ENCODE measurements at places on chromosomes 5 and 9. TPM values are rescaled to one million over a fixed set of nuclear protein-coding genes. Genes with fewer than 3 reads are reported as not detected.

The EIF4E1B gene
- not detected for total RNA-seq

The PLAC8L1 gene
- not detected for total RNA-seq

The LPAR1 gene
- total RNA-seq, result 21.9 TPM

The MOB3B gene
- total RNA-seq, result 8.2 TPM

The EPB41L4B gene
- 15.4 TPM for total RNA-seq

The CFAP77 gene
- not detected for total RNA-seq

The KCNV2 gene
- not detected for total RNA-seq

The PCDHGA8 gene
- total RNA-seq, result 1.5 TPM

The AUH gene
- total RNA-seq, result 54.4 TPM

The OR1J1 gene
- total RNA-seq, result not detected

GRCh38 chr9:127495884-127496555 lies 44.7 kb downstream of the LRSAM1 start:
- DNase-seq, result no peak

- DNase-seq, result no peak
Observed at GRCh38 chr9:97179616-97180015, 127.8 kb upstream of the CCDC180 start.

DNA sequence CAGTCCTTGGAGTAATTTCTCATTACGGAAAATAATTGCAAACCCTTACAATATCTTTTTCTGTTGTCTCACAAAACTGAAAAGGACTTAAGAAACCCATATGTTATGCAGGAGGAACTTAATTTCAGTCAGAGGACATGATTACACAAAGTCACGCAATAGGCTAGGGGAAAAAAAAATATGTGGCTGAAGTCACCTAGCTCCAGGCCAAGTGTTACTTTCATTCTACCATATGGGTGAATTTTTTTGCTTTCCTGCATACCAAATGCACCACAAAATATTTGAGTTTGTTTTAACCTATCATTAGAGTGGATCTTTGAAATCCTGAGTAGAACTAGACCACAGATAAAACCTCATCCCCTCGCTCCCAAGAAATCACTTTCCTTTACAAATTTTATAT lies 523.5 kb downstream of the CAAP1 start:
- no peak for DNase-seq

GRCh38 chr9:126049896-126050604 lies 276.6 kb upstream of the MVB12B start:
- no peak for DNase-seq

- DNase-seq, result no peak
Observed at GRCh38 chr5:180823940-180824629, 21.5 kb upstream of the MGAT1 start.

GRCh38 chr5:141475625-141476131 lies at the start of gene PCDHGC3:
PCDHGC3 (plus strand) TSS chr5:141475966; CDS start chr5:141476117, 151 bp downstream.
- DNase-seq, result peak; percentile 97

DNA sequence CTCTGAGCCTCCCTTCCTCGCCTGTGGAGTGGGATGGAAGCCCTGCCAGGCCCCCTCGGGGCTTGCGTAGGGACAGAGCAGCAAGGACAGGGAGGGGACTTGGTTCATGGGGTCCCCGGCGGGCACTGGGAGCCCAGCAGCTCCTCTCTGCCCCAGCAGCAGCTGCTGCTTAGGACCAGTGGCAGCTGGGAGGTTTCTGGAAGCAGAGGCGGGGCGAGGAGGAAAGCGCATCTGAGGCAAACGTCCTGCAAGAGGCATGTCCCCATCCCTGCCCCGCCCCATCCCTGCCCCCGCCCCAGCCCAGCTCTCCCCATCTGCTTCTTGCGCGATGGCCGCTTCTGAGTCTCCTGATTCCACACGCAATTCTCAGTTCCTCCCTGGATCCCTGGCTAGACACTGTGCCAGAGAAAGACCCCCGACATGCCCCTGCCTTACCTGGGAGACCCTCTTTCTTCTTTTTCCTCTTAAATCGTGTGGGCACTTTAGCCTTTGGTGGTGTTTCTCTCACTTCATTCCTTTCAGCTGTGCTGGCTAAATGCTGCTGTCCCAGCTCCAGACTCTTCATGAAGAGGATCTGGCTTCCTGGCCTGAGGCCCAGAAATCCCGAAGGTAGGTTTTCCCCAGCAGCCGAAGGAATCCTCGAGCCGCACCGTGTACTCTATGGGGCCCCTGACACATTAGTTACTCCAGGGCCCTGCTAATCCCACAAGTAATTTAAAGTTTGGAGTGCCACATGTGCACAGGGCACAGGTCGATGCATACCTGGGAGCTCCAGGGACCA lies 4.4 kb upstream of the OR2S2 start:
- no peak for DNase-seq

DNA sequence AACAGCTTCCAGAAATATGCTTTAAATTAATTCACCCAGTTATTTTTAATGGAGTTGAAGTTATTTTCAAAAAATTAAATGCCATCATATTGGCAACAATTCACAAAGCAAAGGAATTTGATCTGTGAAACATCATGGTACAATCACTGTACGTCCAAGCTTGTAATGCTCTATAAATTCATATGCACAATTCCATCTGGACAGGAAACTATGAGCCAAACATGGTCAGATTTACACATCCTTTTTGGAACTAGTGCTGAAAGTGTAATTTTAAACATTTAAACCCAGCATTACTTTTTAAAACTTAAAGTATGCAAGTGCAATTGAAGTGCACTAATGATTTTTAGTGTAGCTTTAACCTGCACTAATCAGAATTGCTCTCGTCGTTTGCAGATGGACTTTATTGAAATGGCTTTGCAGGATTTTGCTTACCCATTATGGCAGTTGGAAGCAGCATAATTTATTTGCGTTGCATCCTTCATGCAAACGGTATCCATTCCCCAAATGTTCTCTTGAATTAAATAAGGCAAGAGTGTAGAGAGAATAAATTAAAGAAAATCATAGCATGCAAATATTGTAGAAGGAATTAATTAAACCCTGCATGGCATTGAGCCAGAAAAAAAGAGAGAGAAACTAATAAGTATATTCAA lies 21.0 kb upstream of the OR13F1 start:
- DNase-seq, result no peak

DNA sequence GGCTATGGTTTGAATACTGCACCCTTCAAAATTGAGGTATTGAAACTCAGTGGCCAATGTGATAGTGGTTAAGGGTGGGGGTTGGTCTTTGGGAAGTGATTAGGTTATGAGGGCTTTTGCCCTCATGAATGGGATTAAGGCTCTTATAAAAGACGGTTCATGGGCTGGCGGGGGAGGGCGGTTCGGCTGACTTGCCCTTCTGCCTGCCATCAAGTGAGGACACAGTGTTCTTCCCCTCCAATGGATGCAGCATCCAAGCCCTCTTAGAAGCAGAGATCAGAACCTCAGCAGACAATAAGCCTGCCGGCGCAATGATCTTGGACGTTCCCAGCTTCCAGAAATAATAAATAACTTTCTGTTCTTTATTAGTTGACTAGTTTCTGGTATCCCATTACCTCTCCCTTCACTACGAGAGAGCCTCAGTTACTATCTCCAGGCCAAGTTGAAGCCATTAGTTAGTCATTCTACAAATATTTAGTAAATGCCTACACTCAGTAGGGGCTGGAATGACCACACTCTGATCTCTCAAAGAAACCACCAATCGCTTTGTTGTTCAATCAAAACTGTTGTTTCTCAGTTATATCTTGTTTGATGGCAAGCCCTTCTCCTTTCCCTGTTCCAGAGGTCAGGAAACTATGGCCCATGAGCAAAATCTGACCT lies 219.3 kb downstream of the TSSK1B start:
- no peak for DNase-seq

GRCh38 chr5:152288499-152288898 lies 116.6 kb downstream of the NMUR2 start:
- no peak for DNase-seq

DNA sequence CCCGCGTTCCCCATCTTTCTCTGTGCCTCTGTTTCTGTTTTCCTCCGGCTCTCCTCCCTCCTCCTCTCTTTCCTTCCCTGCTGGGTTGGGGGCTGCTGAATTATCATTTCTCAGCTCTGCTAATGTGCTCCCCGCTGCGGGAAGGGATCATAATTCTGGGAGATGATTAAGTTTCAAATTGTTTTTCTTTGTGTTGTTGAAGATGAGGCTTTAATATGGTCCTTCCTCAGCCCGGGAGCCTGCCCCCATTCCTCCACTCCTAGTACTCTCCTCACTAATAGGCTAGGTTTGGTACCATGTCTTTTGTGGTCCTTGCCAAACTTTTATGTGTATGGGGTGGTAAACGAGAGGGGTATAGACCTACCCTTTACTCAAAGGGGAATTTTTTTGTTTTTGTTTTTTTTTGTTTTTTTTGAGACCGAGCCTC lies 5.7 kb upstream of the PCDH1 start:
- DNase-seq, result no peak

DNA sequence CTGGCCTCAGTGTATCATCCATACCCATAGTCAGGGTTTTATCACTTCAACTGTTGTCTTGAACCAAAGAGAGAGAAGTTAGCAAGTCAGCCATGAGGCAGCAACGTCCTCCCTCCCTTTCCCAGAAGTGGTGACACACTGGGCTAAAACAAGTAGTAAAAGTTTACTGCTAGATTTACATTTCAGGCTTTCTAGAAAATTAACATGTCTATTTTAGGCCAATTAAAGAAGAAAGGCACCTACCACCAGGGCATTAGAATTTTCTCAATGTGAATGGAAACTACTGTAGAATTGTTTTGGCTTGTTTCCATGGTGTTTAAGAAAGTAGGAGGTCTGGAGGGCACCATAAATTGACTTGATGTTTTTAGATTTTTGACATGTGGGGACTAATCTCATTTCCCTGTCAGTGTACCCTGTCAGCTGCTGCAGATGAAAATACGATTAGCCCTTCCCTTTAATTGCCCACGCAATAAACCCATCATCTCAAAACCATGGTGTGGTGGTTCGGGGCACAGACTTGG lies 121.8 kb upstream of the ELL2 start:
- no peak for DNase-seq

DNA sequence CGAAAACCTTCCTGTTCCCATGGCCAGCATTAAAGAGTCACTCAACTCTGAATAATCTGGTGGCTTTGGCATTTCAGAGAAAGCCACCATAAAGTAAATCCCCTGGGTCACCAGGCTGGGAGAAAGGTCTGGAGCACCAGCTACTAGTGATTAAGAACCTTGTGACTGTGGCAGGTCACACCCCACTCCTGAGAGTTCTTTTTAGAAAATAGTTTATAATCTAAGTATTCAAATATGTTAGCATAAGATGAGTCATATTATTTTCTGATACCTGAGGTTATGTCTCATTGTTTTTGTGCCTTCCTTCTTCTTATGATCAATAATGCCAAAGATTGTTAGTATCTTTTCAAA lies 351.7 kb downstream of the ARRDC3 start:
- no peak for DNase-seq

- DNase-seq, result no peak
Observed at GRCh38 chr9:26205261-26205660, 527.0 kb upstream of the TUSC1 start.

GRCh38 chr5:142315096-142315900 lies 9.5 kb downstream of the SPRY4 start:
- DNase-seq, result no peak

GRCh38 chr5:67493676-67494075 lies 297.1 kb upstream of the CD180 start:
- peak; percentile 26 for DNase-seq

DNA sequence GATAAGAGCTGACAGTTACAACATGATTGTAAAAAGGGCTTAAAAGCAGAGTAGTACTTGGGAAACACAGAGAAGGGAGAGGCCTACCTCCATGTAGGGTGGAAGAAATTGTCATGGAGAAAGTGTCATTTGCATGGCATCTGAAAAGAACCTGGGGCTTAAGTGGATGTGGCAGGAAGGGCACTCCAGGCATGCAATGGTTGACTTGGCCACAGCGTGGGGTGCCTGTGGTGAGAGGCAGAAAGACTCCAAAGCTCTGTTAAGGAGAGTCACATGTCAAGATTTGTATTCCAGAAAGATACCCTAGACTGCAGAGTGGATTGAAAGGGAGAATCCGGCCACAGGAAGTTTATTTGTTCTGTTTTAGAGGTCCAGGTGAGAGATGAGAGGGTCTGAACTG lies 2.4 kb downstream of the POLR3G start:
- DNase-seq, result no peak

DNA sequence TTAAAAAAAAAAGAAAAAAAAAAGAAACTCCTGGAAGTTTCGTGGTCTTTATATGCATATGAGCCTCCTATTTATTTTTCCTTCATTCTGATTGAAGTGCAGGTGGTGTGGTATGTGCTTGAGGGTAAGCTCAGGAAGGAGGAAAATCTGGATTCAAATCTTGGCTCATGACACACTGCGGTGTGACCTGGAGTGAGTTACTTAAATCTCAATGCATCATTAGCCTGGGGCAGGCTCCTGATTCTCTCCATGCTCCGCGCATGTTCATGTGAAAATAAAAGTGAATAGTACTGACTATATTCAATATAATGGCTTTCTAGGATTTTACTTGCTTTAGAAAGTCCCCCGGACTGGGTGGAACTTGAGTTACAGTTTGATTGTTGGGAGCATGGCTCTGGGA lies 35.6 kb downstream of the PTTG1 start:
- DNase-seq, result no peak

DNA sequence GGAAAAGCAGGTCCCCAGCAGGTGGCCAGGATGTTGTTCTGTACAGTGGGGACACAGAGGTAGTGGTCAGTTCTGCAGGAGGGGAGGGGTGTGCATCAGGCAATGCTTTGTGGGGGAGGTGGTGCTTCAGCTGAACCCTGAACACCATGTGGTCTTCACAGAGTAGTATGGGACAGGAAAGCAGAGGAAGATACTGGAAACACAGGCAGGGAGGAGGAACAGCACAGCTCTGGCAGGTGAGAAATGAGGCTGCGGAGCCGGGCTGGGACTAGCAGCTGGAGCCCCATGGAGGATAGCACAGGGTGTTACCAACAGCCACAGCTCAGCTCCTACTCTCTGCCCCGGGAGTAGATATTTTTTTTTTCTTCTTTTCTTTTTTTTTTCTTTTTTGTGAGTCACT lies 161.5 kb downstream of the ENTREP1 start:
- no peak for DNase-seq

DNA sequence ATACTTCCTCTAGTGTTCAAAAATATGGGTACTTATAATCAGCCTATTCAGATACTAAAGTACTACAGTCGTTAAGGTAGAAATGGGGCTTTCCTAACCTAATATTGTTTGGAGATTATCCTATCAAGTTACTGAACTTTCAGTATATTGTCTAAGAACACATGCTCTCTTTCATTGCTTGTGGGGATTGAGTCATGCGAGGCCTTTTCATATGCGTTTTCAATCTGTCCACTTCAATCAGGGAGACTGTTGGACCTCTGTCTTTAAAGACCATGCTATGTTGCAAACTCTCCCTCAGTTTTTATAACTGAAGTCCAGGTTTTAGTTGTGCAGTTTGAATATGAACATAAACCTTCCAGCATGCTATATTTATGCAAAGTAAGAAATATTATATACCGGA lies 15.0 kb downstream of the PRR16 start:
- no peak for DNase-seq

GRCh38 chr9:127776924-127777289 lies 1.6 kb downstream of the SH2D3C start:
- DNase-seq, result no peak

GRCh38 chr9:79817438-79818004 lies 245.8 kb downstream of the TLE4 start:
- DNase-seq, result no peak

DNA sequence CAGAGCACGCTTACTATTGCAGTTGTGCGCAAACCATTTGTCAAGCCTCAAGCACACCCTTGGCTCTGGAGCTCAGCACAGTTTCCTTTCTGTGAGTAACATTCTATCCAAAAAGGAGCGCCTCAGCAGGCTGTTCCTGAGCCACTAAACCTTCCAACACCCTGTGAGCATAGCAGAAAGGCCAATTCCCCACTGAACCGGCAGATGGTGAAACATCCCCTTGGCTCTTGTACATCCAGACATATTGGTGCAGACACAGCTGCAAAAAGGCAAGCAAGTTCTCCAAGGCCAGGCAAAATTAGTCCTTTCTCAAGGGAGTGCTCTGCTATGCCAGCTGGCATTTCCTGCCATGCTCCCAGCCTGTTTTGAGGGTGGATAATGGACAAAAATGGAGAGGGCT lies 44.1 kb upstream of the CEMIP2 start:
- DNase-seq, result no peak

Data from lower leg skin (tissue), 4 donors.